ENCODE measurements at places on chromosomes 1 and 21. TPM values are rescaled to one million over a fixed set of nuclear protein-coding genes. Genes with fewer than 3 reads are reported as not detected.

Gene SPRR5
- not detected for total RNA-seq

Gene MIXL1
- not detected for total RNA-seq

Gene PLPP3
- not detected for total RNA-seq

Gene CFHR4
- not detected for total RNA-seq

DNA sequence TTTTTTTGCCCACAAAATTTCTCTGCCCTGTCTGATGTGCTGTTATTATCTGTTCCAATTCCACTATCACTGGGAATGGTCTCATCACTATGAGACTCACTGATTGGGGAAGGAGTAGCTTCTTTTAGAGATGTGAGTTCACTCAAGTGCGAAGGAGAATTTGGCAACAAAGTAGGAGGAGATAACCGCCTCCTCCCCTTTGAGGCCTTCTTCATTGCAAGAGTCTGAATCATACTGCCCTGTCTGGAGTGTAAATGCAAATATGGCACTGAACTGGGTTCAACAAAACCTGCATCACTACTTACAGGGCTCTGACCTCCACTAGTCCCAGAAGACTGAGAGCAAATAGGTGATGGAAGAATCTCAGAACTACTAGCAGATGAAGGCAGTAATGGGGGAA, 83.4 kb downstream of the ASH1L start:
- DNase-seq, result no peak
